Memory B cell (primary cell): ENCODE measurements at places on chromosomes 4 and X.

DNA sequence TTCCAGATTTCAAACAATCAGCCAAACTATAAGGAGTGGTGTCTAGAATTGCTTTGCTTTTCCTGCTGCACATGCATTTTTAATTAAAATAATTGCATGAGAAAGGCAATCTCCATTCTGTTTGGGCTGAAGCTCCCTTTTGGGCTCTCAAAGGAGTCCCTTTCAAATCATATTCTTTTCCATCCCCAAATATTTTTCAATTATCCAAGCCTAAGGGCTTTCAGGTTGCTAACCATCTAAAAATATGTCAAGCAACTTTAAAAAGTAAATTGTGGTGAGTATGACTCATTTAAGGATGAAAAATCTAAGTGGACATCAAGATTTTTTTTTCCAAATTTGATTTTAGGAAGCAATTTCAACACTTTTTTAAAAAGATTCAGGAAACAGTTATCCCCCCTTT lies 28.4 kb downstream of the PIR start:
- DNase-seq = no peak

DNA sequence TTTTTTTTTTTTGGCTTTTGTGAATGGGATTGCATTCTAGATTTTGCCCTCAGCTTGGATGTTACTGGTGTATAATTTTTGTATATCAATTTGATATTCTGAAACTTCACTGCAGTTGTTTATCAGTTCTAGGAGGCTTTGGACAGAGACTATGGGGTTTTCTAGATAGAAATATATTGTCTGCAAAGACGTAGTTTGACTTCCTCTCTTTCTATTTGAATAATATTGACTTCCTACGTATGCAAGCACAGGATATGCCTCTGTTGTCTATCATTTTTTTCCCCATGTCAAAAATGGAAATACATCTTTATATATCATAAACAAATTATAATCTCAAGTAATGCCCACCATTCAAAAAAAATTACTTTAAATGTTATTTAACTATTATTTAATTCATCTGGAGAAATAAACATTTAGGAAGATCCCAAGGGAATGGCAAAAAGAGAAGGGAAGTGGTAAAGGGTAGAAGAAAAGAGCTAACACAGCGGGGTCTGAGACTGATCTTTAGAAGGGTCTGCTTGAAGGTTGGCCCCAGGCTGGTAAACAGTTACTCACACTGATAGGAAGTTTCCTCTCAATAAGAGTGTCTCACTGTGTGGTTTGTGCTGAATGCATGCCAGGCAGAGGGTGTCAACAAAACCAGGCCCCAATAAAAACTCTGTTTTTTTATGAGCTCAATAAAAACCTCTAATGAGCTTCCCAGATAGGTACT lies 35.7 kb downstream of the ZNF518B start:
- no peak for DNase-seq

GRCh38 chr4:108527723-108528122 lies 92.7 kb upstream of the RPL34 start:
- DNase-seq = no peak

DNA sequence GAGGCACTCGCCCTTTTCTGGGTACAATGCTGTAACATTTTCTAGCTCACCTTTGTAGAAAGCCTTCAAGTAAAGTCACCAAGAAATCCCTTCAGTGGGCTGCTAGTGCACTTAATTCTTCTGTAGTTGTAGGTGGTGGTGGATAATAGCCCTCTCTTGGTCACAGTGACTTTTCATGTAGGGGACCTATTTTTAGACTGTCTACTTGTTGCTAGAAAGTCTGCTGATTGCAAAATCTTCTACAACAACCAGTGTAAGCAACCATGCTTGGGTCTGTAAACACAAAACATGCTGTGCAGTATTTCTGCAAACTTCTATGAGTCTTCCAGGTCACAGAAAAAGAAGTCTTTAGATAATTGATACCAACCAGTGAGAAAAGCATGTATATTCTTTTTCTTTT lies 55.6 kb downstream of the PBDC1 start:
- no peak for DNase-seq

- DNase-seq = no peak
Measured at GRCh38 chr4:146191766-146192458, 16.4 kb downstream of the LSM6 start.

- DNase-seq = no peak
Measured at GRCh38 chr4:166501941-166502382, 628.9 kb downstream of the TLL1 start.

DNA sequence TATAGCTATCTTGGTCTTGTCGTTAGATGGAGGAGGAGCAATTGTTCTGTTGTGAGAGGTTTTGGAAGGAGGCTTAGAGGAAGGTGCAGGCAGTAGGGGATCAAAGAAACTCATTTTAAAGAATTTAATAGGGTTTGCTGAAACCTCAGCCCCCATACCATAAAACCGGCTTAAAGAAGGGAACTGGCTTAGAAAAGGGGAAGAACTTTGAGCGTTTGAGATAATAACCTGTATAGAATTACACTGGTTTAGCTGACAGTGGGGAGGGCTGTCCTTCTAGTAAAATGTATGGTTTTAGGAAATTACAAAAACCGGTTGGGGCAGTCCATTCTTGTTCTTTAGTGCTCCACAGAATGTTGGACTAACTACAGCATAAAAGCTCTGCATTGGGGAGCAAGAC lies 128.1 kb downstream of the KDM6A start:
- no peak for DNase-seq

GRCh38 chrX:18410038-18410437 lies 15.4 kb upstream of the CDKL5 start:
- no peak for DNase-seq

GRCh38 chr4:880684-881405 lies 51.3 kb downstream of the GAK start:
- no peak for DNase-seq
